Astrocyte of the spinal cord (primary cell): ENCODE measurements at places on chromosomes 11 and 22.
A peak's percentile ranks its signal among the peaks of the same experiment; 100 is the strongest.

- peak; percentile 43 for DNase-seq
Observed at GRCh38 chr11:93236741-93237675, 39.2 kb upstream of the SLC36A4 start.

DNA sequence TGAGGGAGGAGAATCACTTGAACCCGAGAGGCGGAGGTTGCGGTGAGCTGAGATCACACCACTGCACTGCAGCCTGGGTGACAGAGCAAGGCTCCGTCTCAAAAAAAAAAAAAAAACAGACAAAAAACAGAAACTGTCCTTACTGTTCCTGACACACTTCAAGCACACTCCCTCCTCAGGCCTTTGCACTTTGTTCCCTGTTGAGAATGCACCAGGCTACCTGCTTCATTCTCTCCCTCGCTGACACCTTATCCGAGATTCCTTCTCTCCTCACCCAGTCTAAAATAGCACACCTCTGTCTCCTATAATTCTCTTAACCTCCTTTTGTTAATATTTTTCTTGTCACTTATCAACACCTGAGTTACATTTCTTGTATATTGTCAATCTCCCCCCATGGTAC lies 32.3 kb upstream of the TECTA start:
- no peak for DNase-seq

DNA sequence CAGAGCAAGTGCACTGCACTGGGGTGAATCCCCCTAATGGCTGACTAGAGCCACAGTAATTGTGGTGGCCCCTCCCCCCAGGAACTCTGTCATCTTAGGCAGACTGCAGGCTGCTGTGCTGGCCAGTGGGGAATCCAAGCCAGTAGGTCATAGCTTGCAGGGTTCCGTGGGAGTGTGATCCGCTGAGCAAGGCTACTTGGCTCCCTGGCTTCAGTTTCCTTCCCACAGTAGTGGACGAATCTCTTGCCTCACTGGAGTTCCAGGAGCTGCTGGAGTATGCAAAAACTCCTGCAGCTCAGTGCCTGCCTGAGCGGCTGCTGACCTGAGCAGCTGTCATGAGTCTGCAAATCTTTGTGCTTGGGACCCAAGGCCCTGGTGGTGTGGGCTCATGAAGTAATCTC lies 13.2 kb downstream of the OOSP3 start:
- no peak for DNase-seq

GRCh38 chr11:85752890-85753581 lies 57.9 kb downstream of the SYTL2 start:
- no peak for DNase-seq

- DNase-seq, result peak; percentile 72
Observed at GRCh38 chr22:37198258-37199102, 10.4 kb upstream of the C1QTNF6 start.

- no peak for DNase-seq
Observed at GRCh38 chr11:104956528-104956927, 11.8 kb downstream of the CASP4 start.

DNA sequence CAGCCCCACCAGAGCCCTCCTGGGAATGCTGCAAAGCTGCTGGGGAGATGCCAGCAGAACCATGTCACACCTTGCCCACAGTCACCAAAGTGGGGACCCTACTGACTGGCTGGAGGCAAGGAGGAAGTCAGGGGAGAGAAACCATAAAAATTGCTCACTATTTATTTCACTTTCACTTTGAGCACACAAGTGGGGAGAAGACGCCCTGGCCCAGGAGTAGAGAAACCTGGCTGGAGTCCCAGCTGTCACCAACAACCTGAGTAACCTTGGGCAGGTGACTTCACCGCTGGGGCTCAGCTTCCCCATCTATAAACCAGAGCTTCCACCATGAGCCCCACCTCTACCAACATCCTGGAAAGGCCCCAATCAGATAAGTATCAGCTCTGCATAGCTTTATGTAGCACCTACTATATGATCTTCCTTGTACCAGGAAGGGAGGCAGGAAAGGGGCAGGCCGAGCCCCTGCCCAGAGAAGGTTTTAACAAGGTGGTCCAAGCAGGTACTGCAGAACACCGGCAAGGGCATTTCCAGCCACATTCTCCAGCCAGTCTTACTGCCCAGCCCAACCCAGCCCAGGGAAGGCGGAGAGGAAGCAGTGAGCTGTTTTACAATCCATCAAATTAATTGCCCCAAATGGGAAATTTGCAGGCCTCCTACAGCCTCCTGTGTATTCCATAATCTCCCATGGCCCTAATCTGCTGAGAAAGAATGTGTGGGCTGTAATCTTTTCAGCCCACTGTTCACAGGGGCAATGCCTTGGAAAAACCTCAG lies 27.6 kb downstream of the PLEKHA7 start:
- peak; percentile 19 for DNase-seq

DNA sequence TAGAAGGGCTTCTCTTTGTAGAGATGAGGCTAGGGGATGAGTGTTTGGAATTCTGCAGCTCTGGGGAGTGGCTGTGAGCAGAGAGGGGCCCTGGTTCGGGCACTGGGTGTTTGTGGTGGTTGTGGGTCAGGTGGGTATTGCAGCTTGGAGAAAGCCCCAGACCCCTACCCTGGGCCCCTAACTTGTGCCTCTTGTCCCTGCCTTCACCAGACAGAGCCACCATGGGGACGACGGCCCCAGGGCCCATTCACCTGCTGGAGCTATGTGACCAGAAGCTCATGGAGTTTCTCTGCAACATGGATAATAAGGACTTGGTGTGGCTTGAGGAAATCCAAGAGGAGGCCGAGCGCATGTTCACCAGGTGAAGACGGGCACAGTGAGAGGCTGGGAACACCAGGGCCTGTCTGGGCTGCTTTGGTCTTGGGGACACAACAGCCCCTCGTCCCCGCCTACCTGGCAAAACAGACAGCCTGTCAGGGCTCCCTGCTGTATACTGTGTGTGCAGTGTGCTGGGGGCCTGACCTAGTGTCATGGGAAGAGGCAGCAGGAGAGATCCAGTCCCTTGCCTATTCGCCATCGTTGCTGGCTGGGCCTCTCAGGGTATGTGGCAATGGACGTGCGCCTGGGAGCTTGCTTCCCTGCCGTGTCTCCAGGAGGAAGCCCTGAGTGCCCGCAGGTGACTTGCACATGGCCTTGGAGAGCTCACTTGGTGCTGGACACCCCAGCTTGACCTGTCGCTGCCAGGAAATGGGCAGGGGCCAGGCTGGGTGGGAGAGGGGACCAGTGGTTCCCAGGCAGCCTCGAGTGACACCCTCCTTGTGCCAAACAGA lies 4.3 kb downstream of the INCENP start:
- DNase-seq, result no peak

DNA sequence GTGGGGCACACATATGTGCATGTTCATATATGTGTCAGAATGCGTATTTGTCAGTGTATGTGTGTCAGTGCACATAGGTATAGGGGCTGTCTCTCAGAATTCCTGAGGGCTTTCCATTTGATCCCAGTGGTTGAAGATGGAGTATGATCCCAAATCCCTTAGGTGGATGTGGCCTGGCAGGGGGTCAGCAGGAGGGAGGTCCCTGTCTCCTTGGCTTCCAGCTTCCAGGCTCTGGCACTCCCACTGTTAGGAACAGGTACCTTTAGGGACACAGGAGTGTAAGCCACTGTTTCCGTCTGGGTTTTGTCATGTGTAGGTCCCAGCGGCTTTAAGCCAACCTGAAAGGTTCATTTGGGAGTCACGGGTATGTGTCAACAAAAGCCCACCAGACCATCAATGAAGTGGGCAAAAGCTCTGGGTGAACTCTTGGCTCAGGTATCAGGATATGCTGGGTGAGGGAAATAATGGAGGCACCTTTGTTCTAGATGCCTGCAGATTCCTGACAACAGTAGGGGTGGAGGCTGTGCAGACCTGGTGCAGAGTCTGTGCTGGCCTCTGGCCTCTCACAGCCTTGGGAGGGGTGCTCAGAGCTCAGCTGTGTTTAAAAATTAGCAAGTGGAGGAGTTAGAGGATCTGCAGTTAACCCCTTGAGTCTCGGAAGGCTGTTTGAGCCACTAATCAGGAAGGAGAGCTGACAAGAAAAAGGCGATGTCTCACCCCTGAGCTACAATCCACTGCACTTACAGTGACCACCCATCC lies 9.0 kb downstream of the KCNQ1OT1 start:
- no peak for DNase-seq

DNA sequence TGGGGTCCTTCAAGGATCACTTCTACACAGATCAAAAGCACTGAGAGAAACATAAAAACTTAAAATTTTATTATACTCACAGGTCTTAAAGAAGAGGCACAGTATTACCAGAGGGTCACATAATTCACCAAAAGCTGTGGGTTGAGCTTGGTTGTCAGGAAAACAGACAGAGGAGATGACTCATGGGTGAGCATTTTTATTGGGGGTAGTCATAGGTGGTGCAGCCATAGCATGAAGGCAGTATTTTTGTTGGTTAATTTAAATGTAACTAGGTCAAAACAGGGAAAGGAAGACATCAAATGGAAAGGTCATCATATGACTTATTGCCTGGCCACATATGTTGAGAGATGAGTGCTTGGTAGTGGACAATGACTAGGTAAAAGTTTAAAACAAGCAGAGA lies 24.2 kb downstream of the OR5B17 start:
- DNase-seq, result peak; percentile 87

- no peak for DNase-seq
Observed at GRCh38 chr11:556662-557256, 3.8 kb downstream of the LMNTD2 start.

- peak; percentile 26 for DNase-seq
Observed at GRCh38 chr11:110710628-110711381, 1.4 kb downstream of the ARHGAP20 start.

DNA sequence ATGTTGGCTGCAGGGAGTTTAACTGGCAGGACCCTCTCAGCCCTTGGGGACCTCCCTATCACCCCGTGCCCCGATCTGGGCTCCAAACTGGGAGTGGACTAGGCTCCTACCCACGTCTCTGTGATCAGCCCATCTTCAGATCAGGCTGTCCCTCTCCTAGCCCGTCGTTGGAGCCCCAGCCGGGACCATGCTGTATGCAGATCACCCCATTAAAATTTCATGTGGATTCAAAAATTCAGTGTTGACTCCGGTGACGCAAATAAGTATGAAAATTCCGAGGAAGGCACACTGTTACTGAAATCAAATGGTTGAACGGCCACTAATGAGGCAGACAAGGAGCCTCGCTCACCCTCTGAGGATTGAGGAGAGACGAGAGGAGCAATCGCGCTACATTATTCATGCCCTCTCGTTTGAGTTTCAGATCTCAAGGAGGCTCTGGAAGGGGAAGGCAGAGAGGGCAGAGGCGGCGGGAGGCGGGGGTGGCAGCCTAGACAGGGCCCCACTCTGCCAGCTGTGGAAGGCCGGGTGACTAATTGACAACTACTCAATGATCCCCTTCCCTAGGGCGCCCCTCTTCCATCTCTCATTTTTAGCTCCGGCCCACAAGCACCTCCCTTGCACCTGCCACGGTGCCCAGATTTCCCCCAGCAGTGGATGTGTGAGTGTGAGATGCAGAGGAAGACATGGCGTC lies 255.4 kb downstream of the MIAT start:
- no peak for DNase-seq
